ENCODE measurements at places on chromosomes 13 and 19. TPM values are rescaled to one million over a fixed set of nuclear protein-coding genes. Genes with fewer than 3 reads are reported as not detected.

DNA sequence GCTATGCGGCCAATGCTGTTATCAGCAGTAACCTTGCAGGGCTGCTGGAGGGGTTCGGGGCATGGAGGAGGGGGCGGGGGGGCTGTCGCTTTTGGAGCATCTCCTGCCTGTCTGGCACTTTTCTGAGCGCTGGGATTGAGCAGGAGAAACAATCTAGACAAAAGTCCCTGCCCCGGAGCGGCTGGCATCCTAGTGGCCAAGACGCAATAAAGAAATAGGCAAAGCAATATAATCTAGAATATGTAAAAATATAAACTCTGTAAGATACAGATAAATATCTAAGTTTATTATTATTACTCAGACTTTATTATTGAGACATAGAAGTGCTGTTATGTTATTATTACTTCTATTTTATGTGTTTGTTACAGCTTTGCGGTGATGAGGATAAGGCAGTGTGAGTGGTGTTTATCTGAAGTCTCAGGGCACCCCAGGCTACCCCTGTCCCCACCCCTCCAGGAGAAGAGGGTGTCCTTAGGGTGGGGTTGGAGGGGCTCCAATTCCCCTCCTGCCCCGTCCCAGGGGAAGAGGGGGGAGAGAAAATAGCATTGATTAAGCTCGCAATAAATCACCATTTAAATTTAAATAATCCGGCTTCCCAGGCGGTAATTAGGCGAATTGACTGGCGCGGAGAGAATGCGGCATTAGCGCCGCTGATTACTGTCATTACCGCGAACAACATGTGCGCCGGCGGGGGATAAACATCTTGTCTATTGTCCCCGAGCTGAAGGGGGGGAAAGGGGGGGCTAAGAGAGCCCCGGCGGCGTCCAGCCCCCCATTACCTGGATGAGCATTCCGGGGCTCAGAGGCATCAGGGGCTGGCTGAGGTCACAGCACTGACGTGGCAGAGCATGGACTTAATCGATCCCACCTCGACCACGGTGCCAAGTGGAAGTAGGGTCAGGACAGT, 3.2 kb downstream of the NPAS1 start:
- no peak for DNase-seq
- H3K27ac ChIP-seq = no peak overlapping the region
- H3K4me1 ChIP-seq = peaks cover 35% of the 10 kb centered on the region

DNA sequence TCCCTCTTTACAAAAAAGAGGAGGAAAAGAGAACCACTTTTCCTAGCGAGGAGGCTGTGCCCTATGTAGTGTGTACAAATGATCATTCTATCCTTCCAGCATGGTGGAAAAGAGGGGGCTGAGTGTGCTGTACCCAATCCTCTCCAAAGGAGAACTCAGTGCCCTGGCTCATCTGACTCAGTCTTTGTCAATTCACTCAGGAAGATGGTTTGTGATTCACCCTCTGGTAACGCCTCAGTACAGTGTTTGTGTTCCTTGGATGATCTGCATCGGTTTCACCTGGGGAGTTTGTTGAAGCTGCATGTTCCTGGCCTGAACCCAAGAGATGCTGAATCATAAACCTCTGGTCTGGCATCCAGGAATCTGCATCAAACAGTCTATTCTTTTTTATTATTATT, 18.3 kb upstream of the ENOX1 start:
- peak; percentile 5 for DNase-seq
- H3K27ac ChIP-seq = no peak overlapping the region
- H3K4me3 ChIP-seq = no peak overlapping the region
- H3K27me3 ChIP-seq = no peaks in the 10 kb centered on the region
- H3K4me1 ChIP-seq = no peaks in the 10 kb centered on the region

DNA sequence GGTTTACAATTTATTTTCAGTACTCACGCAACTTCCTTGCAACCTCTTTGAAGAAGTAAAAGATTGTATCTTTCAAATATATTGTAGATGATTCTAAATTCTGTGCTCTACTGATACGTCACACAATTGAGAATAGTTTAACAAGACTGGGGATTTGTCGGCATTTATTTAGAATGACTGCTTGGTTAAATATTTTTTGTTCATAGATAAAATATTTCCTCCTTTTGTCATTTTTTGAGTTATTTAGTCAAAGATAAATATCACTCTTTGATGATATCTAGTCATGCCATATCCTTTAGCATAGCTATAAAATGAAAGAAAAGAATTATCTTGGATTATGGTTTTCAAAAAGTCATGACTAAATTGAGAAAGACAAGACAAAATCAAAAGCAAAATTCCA, 2747.8 kb downstream of the PCDH9 start:
- H3K27ac ChIP-seq = no peak overlapping the region
- DNase-seq = no peak
- H3K4me3 ChIP-seq = no peak overlapping the region
- no peaks in the 10 kb centered on the region for H3K4me1 ChIP-seq

DNA sequence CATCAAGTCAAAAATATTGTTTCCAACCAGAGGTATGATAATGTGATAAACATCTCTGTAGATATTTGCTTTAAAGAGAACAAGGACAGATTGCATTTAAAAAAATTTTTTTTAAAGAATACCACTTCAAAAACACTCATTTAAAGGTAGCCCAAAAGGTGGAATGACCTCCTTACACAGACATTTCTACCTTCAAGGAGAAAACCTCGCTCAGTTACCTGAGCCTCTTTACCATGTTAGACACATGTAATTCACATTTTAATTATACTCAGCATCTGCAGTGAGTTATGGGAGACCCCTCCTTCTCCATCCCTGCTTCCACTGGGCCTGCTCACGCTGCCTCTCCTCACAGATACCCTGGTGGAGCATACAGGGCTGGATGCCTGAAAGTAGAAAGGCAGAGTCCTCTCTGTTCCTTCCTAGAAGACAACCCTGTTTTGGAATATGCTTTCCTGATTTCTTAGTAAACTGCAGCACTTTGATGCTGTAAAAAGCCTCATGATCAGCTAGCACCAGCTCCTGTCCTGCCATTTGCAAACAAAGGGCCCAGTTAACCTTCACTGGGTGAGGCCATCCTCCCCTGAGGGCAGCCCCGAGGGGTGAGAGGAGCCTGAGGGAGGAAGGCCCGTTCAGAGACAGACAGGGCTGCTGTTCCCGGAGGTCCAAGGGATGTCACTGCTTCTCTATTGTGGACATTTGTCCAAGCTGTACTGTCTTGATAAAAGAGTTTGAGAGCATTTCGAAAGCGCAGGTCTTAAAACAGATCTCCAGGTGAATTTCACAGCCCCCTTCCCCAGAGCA, 117.8 kb downstream of the IRS2 start:
- H3K4me3 ChIP-seq = no peak overlapping the region
- no peaks in the 10 kb centered on the region for H3K27me3 ChIP-seq
- H3K36me3 ChIP-seq = no peaks in the 10 kb centered on the region
- peak overlapping the region; percentile 97 for H3K27ac ChIP-seq
- DNase-seq = no peak

- H3K4me1 ChIP-seq = no peaks in the 10 kb centered on the region
- H3K27me3 ChIP-seq = no peaks in the 10 kb centered on the region
- no peak overlapping the region for H3K4me3 ChIP-seq
- no peak overlapping the region for H3K27ac ChIP-seq
- DNase-seq = peak; percentile 0
Observed at GRCh38 chr19:23823952-23824389, 65.3 kb upstream of the ZNF681 start.

- no peak overlapping the region for H3K4me3 ChIP-seq
- no peak for DNase-seq
- no peak overlapping the region for H3K27ac ChIP-seq
- H3K4me1 ChIP-seq = peaks cover 16% of the 10 kb centered on the region
Observed at GRCh38 chr19:5891938-5892771, 11.4 kb downstream of the NDUFA11 start.

SLITRK1 gene
- 0.57 TPM for total RNA-seq

GRCh38 chr19:29965492-29965891, 23.5 kb downstream of the URI1 start:
- DNase-seq = no peak
- H3K4me1 ChIP-seq = peaks cover 66% of the 10 kb centered on the region
- H3K36me3 ChIP-seq = no peaks in the 10 kb centered on the region
- H3K4me3 ChIP-seq = no peak overlapping the region
- H3K27me3 ChIP-seq = no peaks in the 10 kb centered on the region
- peak overlapping the region; percentile 34 for H3K27ac ChIP-seq

DNA sequence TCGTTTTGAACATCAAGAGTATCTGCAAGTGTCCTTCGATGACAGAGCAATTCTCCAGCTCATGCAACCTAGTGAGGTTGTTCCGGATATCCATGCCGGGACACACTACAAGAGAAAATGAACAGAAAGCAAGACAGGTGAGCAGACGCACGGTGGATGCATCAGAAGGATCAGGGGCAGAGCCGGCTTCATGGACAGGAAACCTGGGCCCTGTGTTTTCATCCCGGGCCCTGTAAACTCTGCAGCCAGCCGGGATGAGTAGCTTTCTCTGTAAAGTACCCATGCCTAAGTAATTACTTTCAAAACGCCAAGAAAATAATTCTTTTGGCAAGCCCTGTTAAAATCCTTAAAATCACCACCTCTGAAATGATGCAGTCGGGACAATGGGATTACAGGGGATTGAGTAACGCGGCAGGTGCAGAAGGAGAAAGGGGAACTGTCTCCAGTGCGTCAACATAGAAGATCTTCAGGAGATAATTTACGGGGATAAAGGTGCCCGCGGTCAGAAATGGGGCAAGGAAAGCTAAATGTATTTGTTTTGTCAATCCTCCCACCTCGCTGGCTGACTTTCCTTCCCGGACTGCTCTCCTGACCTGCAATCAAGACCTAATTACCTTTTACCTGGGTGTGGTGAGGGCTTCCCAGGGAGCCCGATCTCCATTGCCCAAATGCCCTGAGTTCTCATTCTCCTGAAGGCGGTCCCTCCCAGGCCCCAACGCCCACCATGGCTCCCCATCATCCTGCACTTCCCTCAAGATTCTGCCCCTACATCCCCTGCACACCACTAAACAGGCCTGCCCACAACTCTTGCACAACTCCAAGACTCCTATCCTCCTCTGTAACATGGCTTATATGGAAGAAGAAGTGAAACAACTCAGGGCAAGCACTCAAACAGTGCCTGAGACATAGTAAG, 26.2 kb downstream of the INSR start:
- no peaks in the 10 kb centered on the region for H3K36me3 ChIP-seq
- no peaks in the 10 kb centered on the region for H3K27me3 ChIP-seq
- no peak overlapping the region for H3K27ac ChIP-seq

GRCh38 chr13:96809366-96810096, 184.7 kb downstream of the OXGR1 start:
- no peak overlapping the region for H3K4me3 ChIP-seq
- H3K36me3 ChIP-seq = no peaks in the 10 kb centered on the region
- no peak overlapping the region for H3K27ac ChIP-seq
- no peak for DNase-seq

DNA sequence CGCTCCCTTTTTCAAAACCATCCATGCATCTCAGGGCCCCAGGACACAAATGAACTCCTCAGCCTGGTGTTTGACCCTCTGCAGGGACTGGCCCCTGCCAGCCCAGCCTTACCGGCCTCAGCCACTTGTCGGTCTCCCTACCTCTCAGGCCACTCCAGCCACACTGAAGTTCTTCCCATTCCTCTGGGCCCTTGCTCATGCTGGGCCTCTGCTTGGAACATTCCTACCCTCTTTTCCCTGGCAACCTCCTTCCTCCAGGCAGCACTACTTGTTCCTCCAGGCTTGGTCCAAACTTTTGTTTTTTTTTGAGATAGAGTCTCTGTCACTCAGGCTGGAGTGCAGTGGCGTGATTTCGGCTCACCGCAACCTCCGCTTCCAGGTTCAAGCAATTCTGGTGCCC, 7.6 kb upstream of the EGLN2 start:
- H3K4me1 ChIP-seq = no peaks in the 10 kb centered on the region
- no peak overlapping the region for H3K27ac ChIP-seq
- no peaks in the 10 kb centered on the region for H3K36me3 ChIP-seq
- H3K27me3 ChIP-seq = no peaks in the 10 kb centered on the region
- H3K4me3 ChIP-seq = no peak overlapping the region

CLDND2 gene
- not detected for total RNA-seq

- no peak overlapping the region for H3K27ac ChIP-seq
- H3K4me1 ChIP-seq = peaks cover 31% of the 10 kb centered on the region
- no peak overlapping the region for H3K4me3 ChIP-seq
- no peaks in the 10 kb centered on the region for H3K36me3 ChIP-seq
Observed at GRCh38 chr19:1045247-1045603, 5.3 kb downstream of the ABCA7 start.

VSTM1 gene
- not detected for total RNA-seq

DNA sequence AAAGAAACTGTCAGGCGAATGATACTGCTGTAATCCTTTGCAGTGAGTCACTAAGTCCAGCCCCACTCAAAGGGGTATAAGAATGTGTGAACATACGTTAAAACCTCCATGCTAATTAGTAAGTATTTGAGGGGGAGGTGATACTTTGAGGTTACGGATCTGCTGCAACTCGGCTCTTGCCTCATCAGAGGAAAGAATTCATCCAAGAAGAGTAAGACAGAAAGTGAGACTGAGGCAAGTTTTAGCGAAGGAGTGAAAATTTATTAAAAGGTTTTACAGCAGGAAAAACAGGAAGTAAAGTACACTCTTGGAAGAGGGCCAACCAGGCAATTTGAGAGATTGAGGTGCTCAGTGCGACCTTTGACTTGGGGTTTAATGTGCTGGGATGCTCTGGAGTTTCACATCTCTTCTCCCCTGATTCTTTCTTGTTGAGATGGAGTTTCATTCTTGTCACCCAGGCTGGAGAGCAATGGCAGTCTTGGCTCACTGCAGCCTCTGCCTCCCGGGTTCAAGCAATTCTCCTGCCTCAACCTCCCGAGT, 9.8 kb downstream of the CLEC4M start:
- H3K4me1 ChIP-seq = peaks cover 6% of the 10 kb centered on the region
- no peaks in the 10 kb centered on the region for H3K36me3 ChIP-seq
- no peaks in the 10 kb centered on the region for H3K27me3 ChIP-seq

DNA sequence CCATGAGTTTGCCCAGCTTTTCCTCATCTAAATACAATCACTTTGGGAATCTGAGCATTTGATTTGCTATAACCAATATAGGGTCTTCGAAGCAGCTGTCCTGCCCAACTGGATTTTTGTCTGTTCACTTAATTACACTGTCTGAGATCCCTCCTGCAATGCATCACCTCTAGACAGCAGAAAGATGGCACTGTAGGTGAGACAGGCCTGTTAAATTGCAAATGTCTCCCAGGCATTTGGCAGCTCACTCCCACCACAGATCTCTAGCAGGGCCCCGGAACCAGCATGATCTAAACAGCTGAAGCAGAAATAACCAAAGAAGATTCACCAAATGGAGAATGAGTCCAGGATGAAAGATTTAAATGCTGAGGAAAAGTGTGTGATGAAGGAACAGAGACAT, 41.9 kb upstream of the SERPINE3 start:
- no peak overlapping the region for H3K27ac ChIP-seq
- no peak for DNase-seq
- no peaks in the 10 kb centered on the region for H3K36me3 ChIP-seq

GRCh38 chr13:30616927-30617314, 799 bp upstream of the USPL1 start:
- H3K4me1 ChIP-seq = peaks cover 7% of the 10 kb centered on the region
- H3K36me3 ChIP-seq = peaks cover under 1% of the 10 kb centered on the region
- H3K27ac ChIP-seq = peak overlapping the region; percentile 99
- peak; percentile 85 for DNase-seq
- peak overlapping the region; percentile 82 for H3K4me3 ChIP-seq

- no peak overlapping the region for H3K4me3 ChIP-seq
- H3K4me1 ChIP-seq = no peaks in the 10 kb centered on the region
- H3K36me3 ChIP-seq = no peaks in the 10 kb centered on the region
- DNase-seq = no peak
Observed at GRCh38 chr13:75648446-75648845, 12.3 kb downstream of the LMO7 start.

- DNase-seq = peak; percentile 82
- H3K27me3 ChIP-seq = no peaks in the 10 kb centered on the region
- peaks cover 58% of the 10 kb centered on the region for H3K36me3 ChIP-seq
- H3K4me1 ChIP-seq = no peaks in the 10 kb centered on the region
- no peak overlapping the region for H3K4me3 ChIP-seq
- no peak overlapping the region for H3K27ac ChIP-seq
Observed at GRCh38 chr19:2207991-2208860, 27.9 kb downstream of the PLEKHJ1 start.
